Progenitor cell of endocrine pancreas (in vitro differentiated cells): ENCODE measurements at places on chromosomes 6 and 20. TPM values are rescaled to one million over a fixed set of nuclear protein-coding genes. Genes with fewer than 3 reads are reported as not detected.

- no peak for DNase-seq
These were observed 19.0 kb downstream of the VAPB start for GRCh38 chr20:58407966-58408557.

GRCh38 chr20:13313201-13313600 lies 92.1 kb downstream of the ISM1 start:
- DNase-seq = no peak

DNA sequence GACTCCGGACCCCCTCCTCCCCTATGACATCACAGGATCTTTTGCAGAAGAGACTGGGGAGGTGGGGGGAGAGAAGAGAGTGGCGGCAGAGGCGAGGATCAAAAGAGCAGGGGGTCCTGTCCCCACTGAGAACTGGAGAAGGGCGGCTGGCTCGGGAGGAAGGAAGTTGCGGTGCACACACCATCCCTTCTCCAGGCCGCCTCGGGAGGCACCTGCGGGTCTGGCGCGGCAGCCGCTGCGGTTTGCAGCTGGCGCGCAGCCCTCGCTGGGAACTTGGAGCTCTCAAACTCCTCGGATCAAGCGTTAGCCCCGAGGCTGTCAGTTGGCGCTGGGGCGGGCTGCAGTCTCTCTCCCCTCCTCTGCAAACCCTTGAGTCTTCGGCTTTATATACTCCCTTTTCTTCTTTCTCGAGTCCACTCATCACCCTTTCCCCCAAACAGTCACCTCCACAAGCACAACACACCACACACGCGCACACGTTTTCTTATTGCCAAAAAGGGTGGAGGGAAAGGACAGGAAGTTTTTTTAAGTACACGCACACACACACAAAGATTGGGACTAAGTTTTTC lies 180.7 kb downstream of the TBXT start:
- no peak for DNase-seq

DNA sequence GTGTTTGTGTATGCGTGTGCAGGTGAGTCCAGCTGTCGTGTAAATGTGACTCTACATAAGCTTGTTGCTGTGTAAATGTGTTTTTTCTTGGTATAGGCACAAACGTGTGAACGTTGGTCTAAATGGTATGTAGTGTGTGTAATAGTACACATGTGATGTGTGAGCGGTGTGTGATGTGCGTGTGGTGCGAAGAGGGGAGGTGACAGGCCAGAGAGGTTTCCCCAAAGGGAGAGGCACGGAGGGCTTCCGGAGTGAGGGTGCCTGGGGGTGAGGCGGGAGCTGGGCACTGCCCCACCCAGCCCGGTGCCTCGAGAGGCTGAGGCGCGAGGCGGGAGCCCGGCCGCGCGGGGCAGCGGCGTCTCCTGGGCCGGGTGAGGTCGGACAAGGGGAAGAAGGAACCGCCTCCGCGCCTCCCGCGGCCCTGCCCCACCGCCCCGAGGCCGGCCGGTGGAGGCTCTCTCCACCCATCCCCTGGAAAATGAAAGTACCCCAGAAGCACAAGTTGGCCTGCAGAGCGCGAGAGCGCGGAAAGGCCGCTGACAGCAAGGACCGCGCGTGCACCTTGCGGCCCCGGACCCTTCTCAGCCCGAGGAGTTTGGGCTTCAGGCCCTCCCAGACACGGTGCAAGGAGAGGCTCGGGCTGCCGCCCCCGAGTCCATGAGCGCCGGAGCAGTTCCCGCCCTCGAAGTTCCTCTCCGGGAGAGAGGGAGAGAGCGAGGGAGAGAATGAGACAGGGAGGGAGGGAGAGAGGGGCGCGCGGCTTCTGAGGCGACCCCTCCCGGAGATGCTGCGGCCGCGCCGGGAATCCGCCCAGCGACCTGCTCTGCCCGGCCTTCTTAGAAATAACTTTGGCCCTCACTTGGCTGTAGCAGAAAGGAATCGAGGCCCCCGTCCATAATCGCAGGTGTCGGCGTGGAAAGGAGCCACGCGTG lies 43.2 kb upstream of the OSTM1 start:
- peak; percentile 24 for DNase-seq

DNA sequence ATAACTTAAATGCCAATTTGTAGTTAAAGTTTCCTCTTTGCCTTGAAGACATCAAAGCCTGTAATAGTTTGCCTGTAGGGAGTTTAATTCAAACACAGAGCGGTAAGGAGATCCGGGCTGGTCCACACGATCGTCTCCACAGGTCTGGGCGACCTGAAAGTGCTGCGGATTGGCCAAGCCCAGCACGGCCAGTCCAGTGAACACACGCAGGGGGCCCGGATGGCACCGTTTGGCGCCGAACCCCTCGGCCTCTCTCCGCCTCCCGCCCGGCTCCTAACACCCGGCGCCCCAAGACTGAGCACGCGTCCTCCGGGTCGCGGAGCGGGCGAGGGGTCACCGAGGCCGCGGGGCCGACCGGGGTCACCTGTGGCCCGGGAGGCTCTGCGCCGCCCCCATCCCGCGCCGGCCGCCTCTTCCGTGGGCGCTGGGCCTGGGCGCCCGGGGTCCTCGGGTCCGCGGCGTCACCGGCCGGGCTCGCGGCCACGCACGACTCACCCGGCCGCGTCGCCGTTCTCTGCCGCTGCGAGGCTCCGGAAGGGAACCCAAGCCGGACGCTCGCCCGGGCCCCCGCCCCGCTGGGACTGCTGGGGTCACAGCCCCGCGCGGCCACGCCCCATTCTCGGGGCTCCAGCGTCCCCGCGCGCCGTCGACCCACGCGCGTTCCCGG lies 481 bp downstream of the SERPINB6 start:
- no peak for DNase-seq

GRCh38 chr6:14772188-14772587 lies 473.7 kb upstream of the JARID2 start:
- no peak for DNase-seq

DNA sequence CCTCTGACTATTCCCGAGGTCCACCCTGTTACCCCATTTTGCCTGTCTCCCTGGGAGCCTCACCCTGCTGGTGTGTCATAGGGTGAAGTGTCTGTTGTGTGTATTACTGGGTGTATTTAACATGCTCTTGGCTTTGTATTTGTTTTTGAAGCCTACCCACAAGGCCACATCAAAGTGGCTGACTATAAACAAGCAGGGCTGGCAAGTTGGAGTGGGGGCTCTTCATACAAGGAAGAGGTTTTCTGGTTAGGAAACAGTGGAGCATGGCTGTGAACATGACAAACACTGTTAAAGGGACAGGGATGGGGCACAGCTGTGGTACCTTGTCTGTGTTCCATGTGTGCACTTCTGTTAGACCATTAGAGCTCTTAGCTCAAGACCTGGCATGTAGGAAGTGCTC lies 26.3 kb downstream of the HECA start:
- DNase-seq = no peak

GRCh38 chr20:10367943-10368701 lies 65.9 kb downstream of the MKKS start:
- no peak for DNase-seq

DNA sequence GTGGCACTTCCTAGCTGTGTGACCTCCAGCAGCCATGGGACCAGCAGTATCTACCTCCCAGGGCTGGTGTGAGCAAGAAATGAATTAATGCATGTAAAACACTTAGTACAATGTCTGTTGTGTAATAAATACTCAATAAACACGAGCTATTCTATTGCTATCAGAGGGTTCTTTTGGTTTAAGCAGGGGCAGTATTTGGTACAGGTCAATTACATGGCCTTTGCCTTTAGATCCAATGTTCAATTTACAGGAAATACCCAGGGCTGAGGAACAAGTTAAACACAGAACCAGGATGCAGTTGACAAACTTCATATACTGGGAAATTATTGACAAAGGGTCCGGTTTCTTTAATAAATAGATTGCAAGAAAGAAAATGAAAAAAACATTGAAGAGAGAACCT lies 2.9 kb downstream of the TGM2 start:
- DNase-seq = no peak

C6orf163 gene
- 5.7 and 7.1 TPM in 2 replicates for total RNA-seq

DNA sequence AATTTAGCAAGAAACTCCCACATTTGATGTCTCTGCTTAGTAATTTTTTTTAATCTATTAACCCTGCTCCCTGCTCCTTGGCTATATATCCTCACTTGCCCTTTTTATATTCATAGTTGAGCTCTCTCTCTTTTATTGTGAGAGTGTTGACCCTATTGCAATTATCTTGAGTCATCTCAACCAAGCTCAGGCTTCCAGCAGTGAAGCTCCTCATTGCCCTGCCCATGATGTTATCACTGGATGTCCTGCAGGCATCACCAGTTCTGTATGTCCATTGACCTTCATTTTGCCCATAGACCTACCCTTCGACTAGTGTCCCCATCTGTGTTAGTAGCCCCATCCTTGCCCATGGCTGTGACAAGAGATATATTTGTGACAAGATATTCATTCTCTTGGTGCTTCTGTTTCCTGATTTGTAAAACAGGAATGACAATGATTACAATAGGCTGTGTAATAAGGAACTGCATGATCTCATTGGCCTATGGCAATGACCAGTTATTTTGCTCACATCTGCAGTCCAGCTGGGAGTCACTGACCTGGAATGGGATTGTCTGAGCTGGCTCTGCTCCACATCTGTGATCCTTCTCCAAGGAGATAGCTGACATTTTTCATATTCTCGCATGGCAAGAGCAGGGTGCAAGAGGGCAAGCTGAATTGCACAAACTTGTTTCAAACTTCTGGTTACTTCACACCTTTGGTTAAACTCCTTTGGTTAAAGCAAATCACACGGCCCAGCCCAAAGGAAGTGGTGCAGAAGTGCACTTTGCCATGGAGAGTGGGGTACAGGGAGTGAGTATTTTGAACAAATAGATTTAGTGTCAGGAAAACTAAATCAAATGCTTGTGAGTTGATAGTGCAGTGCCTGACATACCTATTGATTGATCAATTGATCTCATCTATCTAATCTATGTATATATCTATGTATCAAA lies 47.7 kb upstream of the CST5 start:
- no peak for DNase-seq

DNA sequence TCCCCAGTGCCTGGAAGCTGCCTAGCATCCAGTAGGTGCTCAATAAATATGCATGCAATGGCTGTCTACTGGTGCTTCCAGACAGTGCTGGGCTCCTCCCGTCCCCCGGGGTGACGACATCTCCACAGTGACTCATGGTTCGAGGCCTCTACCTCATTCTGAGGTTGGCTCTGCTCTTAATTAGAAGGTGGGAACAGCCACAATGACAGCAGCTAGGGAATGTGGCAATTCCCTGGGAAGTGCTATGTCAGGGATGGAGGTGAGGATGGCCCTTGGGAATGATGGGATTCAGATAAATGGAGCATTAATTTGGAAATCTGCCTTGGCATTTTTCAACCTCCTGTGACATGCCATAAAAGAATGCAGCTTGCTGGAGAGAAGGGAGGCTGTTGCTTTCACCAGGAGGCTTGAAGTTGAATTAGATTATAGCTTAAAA lies 43.5 kb upstream of the NFATC2 start:
- DNase-seq = no peak

DDX39B gene
- total RNA-seq = 766 and 810 TPM in 2 replicates

DNA sequence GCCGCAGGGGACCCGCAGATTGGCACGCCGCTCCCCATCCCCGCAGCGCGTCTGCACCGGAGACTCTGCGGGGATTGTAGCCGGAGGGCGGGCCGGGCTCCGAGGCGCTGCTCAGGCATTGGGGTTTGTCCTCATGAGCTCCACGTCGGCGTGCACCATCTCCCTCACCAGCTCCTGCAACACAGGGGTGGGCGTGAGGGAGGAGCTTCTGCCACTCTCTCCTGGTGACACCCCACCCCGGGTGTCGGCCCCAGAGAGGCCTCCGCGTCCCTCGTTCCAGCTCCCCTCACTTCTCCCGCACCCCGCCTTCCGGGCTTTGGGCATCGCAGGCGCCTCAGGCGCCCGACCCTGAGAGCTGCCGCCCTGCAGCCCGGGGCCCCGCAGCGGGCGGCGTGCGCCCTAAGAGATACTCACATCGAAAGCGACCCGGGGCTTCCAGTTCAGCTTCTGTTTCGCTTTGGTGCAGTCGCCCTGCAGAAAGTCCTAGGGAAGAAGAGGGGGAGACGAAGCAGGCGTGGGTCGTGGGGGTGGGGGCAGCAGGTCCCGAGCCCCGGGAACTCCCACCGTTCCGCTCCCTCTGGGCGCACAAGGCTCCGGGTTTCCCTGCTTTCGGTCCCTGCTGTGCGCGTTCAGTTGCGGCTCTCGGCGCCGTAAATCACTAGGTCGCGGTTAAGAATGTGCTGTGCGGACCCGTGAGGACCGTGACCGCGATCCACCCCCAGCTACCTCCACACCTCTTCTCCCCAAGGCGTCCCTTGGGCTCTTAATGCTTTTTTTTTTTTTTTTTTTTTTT lies 14.5 kb downstream of the FOXC1 start:
- DNase-seq = no peak

ADISSP gene
- total RNA-seq = 18.9 and 20.2 TPM in 2 replicates

GRCh38 chr6:142942805-142943227 lies 2.2 kb downstream of the HIVEP2 start:
- DNase-seq = no peak

DNA sequence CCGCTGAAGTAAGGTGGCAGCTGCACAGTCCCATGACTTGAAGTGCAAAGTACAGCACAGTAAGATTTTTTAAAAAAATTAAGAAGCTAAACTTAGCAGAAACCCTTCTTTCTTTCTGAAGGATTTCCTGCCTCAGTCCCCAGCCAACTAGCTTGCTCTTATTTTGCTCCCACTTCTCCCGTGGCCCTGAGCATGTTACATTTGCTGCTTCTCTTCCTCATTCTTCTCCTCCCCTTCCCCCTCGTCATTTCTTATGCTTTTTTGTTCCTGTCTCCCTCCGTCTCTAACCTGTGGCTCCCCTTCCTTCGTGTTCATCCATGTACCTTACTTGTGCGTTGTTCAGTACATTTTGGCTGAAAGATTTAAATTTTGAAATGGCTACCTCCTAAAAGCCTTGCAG lies 123.0 kb downstream of the SASH1 start:
- no peak for DNase-seq

DNA sequence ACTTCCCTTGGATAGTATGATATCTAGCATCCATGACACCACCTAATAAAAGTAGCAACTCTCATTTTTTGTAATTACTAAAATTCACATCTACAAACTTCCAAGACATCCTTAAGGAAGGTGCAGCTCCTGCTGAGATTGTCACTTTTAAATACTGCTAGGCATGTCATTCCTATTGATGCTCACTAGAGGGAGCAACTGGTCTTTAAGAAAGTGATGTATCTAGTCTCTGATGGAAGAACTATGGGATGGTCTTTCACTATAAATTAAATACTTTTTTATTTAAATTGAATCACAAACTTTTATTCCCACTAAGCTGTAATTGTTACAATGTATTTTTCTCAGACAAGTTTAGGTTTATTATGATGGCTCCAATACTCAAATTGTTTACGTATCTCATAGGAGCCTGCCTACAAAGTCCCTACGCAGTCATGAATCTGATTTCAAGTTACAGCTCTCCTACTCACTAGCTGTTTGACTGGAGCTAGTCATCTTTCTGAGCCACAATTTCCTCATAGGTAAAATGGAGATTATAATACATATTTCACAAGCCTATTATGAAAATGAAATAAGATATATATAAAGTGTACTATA lies 8.1 kb upstream of the TSPYL1 start:
- DNase-seq = no peak

- no peak for DNase-seq
These were observed 13.9 kb downstream of the JPH2 start for GRCh38 chr20:44173116-44173515.

ANGPT4 gene
- not detected in 2 replicates for total RNA-seq

DNA sequence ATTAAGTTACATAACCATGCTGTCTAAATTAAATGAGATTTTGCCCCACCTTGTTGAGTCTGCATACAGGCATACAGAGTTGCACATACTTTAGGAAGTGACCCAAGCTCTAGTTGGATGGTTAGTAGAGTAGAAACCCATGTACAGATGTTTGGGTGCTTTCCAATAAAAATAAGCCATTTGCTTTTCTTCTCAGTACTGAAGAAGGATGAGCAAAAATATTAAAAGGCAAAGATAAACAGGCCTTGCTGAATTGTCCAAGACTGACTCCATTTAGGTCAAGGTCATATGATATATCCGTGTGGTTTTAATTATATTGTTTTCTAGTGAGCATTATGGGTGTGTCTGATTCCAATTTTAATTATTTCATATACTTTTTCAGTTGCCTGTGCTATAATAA lies 589.4 kb downstream of the RFPL4B start:
- DNase-seq = no peak
